ENCODE measurements at places on chromosomes 3 and 15. TPM values are rescaled to one million over a fixed set of nuclear protein-coding genes. Genes with fewer than 3 reads are reported as not detected.

The PPP2R3A gene
- 17.3 TPM for total RNA-seq

The CPNE9 gene
- not detected for total RNA-seq

The ARIH2 gene
- total RNA-seq = 76.1 TPM

The PP2D1 gene
- not detected for total RNA-seq

The SHISA5 gene
- total RNA-seq = 143 TPM

The UROC1 gene
- not detected for total RNA-seq

The RBSN gene
- 23.3 TPM for total RNA-seq

The CLDN11 gene
- not detected for total RNA-seq

The ALG1L2 gene
- total RNA-seq = not detected

The GOLGA8J gene
- 0.40 TPM for total RNA-seq

The ALDH1L1 gene
- 0.50 TPM for total RNA-seq

The CAMP gene
- not detected for total RNA-seq

The SEMA5B gene
- total RNA-seq = not detected

The OR5K2 gene
- not detected for total RNA-seq

The SPSB4 gene
- 2.9 TPM for total RNA-seq

The GOLGA8S gene
- not detected for total RNA-seq

Data from A172 (cell line).